ENCODE measurements at places on chromosomes 6 and 20.

- no peak for DNase-seq
Observed at GRCh38 chr20:41178904-41179432, 41.6 kb downstream of the PLCG1 start.

DNA sequence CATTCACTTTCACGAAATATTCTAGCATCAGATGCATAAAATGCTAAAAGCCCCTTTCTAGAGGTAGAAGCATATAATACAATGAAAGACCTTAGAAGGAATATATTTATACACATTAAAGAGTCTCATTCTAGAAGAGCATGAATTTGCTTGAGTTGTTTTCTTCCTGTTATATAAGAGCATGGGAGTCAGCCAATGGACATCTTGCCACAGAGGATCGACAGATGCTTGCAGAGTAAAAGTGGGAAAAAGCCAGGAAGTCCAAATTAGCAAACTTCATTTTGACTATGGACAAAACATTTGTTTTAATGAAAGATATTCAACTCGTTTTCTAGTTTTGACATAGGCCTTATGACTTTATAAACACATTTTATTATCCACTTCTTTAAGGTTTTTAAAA, 44.2 kb upstream of the RIPPLY2 start:
- DNase-seq, result no peak

- DNase-seq, result no peak
Observed at GRCh38 chr20:15637950-15638754, 935.1 kb downstream of the KIF16B start.

DNA sequence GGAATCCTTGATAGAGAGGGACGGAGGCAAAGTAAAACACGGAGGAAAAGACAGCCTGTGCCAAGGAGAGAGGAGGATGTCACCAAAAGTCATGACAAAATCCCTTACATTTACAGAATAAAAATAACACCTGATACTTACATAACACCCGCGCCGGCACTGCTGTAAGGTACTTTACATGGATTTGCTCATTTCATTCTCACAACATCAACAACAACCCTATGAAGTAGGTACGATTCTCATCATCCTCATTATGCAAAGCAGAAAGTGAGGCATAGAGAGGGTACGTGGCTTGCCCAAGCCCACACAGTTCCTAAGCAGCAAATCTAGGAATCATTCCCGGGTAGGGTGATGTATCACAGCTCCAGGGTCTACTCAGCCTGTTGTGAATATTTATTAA, 67.6 kb upstream of the NFATC2 start:
- no peak for DNase-seq

- DNase-seq, result no peak
Observed at GRCh38 chr6:110664933-110665332, 150.3 kb downstream of the CDK19 start.

GRCh38 chr6:56448046-56448445, 194.6 kb downstream of the DST start:
- DNase-seq, result no peak

DNA sequence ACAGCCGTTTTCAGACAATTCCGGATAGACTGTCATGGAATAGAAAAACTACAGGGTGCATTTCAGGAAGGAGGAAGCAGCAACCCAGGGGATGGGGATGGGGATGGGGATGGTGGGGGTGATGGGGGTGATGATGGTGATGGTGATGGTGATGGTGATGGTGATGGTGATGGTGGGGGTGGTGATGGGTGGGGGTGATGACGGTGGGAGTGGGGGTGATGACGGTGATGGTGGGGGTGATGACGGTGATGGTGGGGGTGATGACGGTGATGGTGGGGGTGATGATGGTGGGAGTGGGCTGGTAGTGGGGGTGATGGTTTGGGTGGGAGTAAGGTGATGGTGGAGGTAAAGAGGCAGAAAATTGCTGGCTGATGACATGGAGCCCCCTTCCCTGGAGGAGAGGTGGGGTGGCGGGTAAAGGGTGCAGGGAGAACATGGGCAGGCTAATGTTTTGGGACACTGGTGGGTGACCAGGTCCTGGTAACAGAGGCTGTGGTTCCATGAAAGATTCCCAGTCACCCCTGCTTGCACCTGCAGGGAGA, 17.5 kb downstream of the LAMA5 start:
- DNase-seq, result no peak

GRCh38 chr20:64261138-64261537, 5.6 kb downstream of the PCMTD2 start:
- DNase-seq, result no peak

DNA sequence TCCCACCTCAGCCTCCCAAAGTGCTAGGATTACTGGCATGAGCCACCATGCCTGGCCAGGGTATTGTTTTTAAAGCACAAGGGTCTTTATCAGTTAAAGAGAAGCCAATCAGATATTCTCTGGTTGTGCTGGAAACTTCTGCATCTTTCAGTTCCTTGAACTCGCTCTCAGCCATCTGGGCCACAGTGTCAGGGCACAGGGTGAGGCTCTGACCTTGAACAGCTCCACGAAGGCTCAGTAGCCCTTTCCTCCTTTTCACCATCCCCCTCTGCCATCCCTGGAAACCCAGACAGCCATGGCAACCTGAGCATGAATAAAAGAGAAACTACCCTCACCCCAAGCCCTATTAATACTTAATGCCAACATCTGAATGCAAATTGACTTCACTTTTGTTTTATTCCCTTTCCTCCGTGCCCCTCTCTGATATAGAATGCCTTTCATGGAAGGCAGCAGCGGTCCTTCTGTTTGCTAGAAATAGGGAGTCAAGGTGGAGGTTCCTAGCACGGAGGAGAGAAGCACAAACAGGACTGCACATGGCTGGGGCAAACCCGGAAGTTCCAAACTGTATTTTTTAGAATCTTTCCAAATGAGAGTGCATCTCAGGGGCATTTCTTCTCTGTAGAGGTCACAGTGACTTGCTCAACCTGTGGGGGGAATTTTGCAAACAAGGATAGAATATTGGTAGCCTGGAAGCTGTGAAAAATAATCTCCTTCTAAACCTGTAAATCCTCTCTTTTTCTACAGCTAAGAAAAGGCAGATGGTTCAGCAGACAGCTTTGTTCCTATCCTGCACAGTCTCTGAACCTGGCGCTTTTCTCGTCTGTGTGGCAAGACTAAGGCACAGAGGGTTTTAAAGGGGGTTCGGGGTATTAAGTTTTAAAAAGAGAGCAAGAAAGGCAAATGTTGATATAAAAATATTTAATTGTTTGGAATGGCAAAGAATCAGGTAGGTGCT, 176.4 kb upstream of the RREB1 start:
- DNase-seq, result no peak
